ENCODE measurements at places on chromosomes 4 and X.

DNA sequence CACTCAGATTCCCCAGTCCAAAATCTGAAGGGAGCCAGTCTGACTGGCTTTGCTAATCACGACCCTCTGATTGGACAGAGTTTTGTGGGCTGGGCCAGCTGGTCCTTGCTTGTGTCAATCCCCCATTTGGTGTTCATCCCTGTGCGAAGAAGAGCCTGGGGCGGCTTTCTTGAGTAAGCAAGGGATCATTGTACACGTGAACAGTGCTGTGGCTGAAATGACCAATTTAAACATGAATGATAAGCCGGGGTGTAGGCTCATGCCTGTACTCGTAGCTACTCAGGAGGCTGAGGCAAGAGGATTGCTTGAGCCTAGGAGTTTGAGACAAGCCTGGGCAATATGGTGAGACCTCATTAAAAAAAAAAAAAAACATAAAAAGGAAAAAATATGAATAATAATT, 379.1 kb downstream of the RAPGEF2 start:
- no peak for DNase-seq

DNA sequence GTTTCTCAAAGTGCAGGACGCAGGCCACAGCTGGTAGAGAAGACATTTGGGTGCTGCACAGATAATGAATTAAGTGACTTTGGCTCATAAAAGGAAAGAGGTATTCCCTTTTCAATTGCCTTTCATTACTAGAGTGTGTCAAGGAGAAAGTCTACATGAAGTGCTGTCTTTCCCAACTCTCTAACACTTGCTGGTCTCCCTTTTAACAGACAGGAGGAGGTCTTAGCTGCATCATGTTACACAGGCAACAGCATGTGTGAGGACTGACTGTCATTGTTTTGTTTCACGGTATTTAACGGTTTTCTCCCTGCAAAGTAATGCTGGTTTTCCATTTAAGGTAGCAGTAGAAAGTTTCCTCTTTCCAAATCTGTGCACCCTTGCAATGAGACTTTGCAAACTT, 291.3 kb upstream of the LDB2 start:
- DNase-seq = no peak

DNA sequence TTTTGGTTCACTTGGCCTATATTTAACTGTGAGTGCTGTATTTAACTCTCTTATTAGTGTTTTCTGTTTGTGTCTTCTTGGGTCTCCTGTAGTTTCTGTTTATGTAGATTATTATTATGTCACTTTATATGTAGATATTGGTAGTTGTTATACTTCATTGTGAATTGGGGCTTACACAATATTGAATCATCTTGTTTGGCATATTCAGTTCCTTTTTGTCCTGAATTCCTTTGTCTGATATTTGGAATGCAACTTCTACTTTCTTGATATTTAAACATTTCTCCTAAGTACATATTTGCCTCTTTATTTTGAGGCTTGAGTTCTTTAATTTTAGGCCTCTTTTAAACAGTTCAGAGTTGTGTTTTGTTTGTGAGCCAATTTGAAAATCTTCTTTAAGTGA, 544.8 kb upstream of the ADGRL3 start:
- no peak for DNase-seq

- no peak for DNase-seq
Observed at GRCh38 chr4:123661080-123661737, 264.6 kb downstream of the SPRY1 start.

GRCh38 chr4:39255266-39255665, 72.9 kb downstream of the WDR19 start:
- no peak for DNase-seq

DNA sequence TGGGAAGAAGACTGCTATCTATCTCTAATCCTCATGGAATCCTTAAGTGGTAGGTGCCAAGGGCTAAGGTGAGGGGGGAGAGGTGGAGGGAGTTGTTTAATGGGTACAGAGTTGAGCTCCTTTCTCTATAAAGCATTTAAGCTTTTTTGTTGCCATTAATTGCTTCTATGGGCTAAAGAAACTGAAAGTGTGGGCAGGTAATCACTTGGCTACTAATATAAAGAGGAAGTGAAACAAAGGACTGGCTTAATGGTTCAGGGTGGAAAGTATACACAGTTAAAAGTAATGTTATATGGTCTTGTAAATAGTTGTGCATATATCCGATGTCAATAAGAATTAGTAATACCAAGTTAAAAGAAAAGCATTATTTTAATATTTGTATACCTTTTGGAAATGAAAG, 83.9 kb downstream of the POLA1 start:
- no peak for DNase-seq

- DNase-seq = no peak
Observed at GRCh38 chr4:101356928-101357327, 9.6 kb upstream of the PPP3CA start.

DNA sequence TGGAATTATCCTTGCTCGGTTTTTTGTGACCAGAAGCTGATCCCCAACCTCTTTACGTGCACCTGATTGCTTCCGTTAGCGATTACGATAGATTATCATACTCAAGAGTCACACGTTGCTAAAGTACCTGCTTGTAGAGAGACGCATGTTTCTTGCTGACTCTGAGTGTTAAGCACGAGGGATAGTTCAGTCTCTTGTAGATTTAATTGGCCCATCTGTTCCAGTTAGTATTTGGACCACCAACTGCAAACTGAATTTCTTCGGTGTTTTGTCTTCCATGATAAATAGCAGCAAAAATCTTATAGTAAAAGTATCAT, 516 bp upstream of the COX18 start:
- no peak for DNase-seq

GRCh38 chr4:170089274-170089667, 485 bp downstream of the AADAT start:
- peak; percentile 62 for DNase-seq

DNA sequence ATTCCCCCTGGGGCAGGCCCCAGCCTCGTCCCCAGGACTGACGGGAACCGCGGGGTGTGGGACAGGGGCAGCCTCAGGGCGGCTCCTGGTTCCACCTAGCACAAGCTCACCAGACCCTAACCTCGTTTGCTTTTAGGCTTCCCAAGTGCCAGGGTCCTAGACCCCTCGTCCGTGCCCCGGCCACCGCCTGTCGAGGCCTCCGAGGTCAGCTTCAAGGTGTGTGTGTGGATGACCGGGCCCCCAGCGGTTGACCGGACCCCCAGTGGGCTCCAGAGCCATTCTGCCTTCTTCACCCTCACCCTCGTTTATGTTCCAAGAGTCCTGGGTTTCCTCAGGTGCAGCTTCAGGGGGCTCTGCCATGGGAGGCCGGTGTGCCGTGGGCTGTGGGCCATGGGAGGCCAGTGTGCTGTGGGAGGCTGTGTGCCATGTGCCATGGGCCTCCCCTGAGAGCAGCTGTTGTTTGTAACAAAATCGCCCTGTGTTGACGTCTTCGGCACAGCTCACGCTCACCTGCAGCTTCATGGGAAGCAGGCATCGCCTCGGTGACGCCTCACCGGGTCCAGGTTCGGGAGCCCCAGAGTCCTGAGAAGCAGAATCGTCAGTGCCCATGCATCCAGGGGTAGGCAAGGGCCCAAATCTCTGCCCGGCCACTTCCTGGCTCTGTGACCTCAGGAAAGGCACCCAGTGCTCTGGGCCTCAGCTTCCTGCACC, 43.0 kb upstream of the HMX1 start:
- no peak for DNase-seq

DNA sequence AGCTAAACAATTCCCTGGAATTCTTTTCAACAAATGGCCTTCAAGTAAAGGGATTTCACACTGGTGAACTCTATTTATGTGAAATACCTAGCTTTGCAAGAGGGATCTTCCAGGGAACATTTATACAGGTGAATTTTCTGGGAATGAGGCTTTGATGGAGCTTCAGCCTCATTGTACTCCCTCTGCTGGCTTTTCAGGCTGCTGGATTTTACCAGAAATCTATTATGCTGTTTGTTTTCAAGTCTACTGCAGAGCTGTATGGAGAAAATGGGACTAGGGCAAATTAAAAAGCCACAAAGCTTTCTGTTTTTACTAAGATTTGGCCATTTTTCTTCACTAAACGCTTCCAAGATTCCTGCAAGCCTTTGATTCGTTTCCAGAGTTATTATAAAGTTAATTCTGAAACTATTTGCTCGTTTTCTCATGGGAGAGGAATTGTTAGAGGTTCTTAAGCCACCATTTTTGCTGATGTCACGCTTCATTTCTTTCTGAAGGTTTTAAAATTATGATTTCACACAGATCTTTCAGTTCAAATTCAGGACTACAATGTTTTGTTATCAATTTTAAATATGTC, 31.6 kb downstream of the KDM6A start:
- no peak for DNase-seq

DNA sequence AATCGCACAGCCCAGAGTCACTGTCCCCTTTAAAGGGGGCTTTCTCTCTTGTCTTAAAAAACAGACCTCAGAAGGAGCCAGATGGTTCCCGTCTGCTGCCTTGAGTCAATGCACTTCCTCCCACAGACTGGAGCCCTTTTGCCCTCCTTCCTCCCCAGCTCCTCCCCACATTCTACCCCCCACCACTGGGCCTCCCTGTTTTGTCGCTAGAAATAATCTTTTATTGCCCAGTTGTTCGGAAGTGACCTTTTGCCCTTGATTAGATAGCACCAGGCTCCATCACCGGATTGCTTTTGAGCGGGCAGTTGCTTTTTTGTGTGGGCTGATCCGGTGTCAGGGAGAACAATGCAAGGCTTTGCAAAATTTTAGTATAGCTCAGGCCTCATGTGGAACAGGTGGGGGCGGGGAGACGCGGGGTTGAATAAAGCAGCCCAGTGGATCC, 47.7 kb downstream of the SPRY1 start:
- peak; percentile 41 for DNase-seq
